Globus pallidus (tissue), 1 donor: ENCODE measurements at places on chromosomes 5 and 9.

GRCh38 chr9:21856301-21857094 is 54.1 kb downstream of the MTAP start:
- no peak for DNase-seq

- DNase-seq: no peak
Measured at GRCh38 chr9:127293328-127293727, 28.8 kb downstream of the GARNL3 start.

DNA sequence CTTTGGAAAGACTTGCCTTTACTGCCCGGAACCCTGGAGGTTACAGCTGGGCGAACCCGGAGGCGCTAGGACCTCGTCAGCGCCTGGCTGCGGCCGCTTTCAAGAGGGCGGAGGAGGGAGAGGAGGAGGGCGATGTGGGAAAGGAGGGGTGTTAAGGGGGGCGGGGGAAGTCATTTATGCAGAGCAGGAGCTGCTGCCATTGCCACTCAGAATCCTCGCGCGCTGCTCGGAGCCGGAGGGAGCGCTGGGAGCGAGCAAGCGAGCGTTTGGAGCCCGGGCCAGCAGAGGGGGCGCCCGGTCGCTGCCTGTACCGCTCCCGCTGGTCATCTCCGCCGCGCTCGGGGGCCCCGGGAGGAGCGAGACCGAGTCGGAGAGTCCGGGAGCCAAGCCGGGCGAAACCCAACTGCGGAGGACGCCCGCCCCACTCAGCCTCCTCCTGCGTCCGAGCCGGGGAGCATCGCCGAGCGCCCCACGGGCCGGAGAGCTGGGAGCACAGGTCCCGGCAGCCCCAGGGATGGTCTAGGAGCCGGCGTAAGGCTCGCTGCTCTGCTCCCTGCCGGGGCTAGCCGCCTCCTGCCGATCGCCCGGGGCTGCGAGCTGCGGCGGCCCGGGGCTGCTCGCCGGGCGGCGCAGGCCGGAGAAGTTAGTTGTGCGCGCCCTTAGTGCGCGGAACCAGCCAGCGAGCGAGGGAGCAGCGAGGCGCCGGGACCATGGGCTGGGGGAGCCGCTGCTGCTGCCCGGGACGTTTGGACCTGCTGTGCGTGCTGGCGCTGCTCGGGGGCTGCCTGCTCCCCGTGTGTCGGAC is at the start of gene PCSK5:
TSS of gene PCSK5 (plus strand) at position 202 of the 805 bp plus-strand sequence. CDS start at position 711, 509 bp downstream.
- peak; percentile 96 for DNase-seq

GRCh38 chr9:79357616-79358015 is 214.1 kb upstream of the TLE4 start:
- DNase-seq: peak; percentile 23

GRCh38 chr5:110736753-110737152 is 2.1 kb upstream of the SLC25A46 start:
- DNase-seq: no peak

GRCh38 chr9:119255116-119255515 is 114.1 kb downstream of the BRINP1 start:
- DNase-seq: no peak
